ENCODE measurements at places on chromosomes 12 and 14.

- no peak for DNase-seq
Observed at GRCh38 chr12:15368812-15369211, 46.5 kb downstream of the PTPRO start.

- no peak for DNase-seq
Observed at GRCh38 chr12:90827567-90827966, 127.4 kb downstream of the CCER1 start.

GRCh38 chr12:6620137-6620884 is 13.1 kb upstream of the CHD4 start:
- DNase-seq, result no peak

DNA sequence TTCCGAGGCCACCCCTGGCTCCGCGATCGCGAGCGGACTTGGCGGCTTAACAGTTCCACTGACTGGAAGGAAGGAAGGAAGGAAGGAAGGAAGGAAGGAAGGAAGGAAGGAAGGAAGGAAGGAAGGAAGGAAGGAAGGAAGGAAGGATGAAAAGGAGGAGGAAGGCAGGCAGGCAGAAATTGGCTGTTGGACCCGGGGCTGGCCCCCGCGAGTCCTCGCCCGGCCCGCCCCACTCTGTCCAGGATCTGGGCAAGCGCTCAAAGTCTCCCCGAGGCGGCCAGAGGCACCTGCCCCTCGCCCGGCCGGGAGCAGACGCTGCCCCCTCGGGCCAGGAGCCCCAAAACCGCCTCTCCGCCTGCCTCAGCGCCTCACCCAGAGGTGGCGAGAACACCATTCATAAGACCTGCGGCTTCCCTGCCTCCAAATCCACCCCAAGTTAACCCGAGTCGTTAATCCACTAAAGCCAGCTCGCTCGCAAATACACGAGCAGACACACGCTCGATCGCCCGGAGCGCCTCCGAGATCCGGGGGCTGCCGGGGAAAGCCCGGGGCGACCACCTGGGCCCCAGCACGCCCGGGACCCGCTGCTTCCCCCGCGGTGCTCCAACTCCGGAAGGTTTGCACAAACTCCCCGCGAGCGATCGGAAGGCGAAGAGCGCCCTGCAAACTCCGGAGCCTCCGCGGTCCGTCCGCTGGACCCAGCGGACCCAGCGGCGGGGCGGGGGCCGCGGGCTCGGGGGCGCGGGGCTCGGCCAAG is 844 bp downstream of the DPF3 start:
- peak; percentile 12 for DNase-seq

- DNase-seq, result no peak
Observed at GRCh38 chr12:65741656-65742017, 82.6 kb upstream of the HMGA2 start.

- DNase-seq, result no peak
Observed at GRCh38 chr12:60035835-60036234, 440.0 kb downstream of the SLC16A7 start.

DNA sequence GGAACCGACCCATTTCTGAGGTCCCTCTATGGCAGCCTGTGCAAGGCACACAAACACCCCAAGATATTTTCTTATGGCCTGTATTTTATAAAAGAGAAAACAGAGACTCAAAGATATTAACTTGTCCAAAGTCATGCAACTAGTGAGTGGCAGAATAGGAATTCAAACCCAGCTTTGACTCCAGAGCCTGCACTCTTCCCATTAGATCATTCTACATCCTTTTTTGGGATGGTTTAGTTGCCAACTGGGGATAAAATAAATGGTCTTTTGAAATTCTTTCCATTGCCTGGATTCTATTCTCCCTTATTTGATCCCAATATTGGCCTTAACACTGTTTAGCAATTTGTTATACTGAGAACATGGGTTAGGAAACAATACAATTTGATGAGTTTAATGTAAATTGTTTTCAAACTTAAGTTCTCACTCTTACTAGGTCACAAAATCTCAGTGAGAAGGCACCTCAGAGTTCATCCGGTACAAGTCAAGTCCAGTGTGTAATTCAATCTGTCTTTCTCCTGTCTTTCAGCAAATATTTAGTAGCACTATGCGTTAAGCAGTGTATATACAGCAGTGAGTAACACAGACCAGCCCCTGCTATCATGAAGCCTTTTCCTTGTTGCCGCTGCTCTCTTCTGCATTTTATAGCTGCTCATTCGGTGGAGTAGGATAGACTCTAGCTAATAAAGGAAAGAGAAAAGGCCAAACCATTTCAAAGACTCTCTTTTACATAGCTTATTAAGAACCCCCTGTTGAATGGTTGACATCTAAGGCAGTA is 162.1 kb upstream of the IFNG-AS1 start:
- DNase-seq, result no peak

DNA sequence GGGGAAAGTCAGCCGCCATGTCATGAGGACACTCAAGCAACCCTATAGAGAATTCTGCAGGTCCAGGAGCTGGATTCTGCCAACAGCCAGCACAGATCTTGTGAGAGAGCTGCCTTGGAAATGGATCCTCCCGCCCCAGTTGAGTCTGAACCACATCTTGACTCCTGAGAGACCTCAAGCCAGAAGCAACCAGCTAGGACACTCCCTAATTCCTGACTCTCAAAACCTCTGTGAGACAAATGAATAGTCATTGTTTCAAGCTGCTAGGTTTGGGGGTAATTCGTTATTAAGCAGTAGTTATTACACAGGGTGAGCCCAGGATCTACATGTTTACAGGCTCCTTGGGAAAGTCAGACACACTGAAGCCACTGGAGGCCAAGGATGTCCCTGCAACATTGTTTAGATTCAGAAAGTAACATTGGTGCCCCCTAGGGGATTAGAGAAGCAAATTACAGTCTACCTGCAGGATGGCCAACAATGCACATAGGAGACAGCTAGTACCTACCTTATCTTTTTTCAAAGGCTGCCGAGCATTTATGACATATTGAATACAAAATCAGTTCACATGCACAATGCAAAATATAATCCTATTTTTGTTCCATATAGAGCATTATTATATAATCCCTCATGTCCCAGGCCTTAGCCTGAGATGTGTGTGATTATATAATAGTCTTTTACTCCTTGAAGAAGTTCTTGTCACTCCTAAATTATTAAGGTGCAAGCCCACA is 57.9 kb upstream of the FICD start:
- DNase-seq, result no peak

- DNase-seq, result no peak
Observed at GRCh38 chr14:68727315-68728047, 65.4 kb downstream of the ZFP36L1 start.

DNA sequence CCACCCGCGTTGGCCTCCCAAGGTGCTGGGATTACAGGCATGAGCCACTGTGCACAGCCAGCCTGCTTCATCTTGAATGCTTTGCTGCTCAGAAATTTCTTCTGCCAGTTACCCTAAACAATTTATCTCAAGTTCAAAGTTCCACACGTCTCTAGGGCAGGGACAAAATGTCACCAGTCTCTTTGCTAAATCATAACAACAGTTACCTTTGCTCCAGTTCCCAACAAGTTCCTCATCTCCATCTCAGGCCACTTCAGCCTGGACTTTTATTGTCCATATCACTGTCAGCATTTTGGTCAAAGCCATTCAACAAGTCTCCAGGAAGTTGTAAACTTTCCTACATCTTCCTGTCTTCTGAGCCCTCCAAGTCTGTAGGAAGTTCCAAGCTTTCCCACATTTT is 159.5 kb upstream of the DYRK2 start:
- no peak for DNase-seq

DNA sequence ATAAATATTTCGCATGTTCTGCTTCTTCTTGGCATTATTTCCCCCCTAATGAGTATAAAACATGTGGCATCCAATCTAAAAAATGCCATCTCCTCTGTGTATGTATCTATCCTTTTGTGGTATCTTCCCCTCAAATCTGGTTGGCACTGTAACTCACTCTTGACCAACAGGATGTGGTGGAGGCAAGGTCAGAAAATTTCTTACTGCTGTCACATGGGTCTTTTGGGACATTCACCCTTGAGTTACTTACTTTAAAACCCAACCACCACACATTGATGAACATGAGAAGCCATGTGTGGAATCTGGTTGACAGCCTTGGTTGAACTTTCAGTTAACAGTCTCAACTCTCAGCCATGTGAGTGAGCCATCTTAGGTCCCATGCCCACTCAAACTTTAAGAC is 516.9 kb downstream of the SLC16A7 start:
- DNase-seq, result no peak

Data from stimulated activated CD4-positive, alpha-beta T cell treated with anti-CD3 and anti-CD28 coated beads, Interleukin-1b, Interleukin-23, amount 100 ng/mL, for 4 hours (primary cell).